ENCODE measurements at places on chromosomes 11 and 22.

GRCh38 chr11:5553343-5553742, 5.0 kb upstream of the OR52H1 start:
- no peak overlapping the region for H3K27ac ChIP-seq
- no peaks in the 10 kb centered on the region for H3K4me1 ChIP-seq
- no peaks in the 10 kb centered on the region for H3K27me3 ChIP-seq
- H3K4me3 ChIP-seq = no peak overlapping the region

DNA sequence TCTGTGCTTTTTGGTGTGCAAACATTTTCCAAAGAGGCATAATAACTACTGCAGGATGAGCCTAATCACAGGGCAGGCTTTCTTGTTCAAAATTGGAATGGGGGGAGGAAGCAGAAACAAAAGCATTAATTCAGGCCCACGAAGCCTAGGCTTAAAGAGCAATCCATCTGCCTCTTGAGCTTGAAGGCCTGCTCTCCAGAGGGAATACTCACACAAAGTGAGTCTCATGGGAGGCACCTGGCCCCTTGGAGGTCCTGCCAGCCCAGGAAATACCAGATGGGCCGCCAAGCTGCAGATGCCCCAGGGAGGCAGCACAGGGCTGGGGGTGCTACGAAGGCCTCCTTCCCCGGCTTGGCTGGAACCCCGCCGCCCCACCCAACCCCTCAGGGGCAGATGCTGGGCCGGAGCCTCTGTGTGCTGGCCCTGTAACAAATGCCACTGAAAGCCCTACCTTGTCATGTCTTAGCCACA, 39.3 kb upstream of the COMT start:
- H3K27ac ChIP-seq = no peak overlapping the region
- DNase-seq = no peak
- no peaks in the 10 kb centered on the region for H3K36me3 ChIP-seq
- no peaks in the 10 kb centered on the region for H3K27me3 ChIP-seq
- H3K4me1 ChIP-seq = no peaks in the 10 kb centered on the region

DNA sequence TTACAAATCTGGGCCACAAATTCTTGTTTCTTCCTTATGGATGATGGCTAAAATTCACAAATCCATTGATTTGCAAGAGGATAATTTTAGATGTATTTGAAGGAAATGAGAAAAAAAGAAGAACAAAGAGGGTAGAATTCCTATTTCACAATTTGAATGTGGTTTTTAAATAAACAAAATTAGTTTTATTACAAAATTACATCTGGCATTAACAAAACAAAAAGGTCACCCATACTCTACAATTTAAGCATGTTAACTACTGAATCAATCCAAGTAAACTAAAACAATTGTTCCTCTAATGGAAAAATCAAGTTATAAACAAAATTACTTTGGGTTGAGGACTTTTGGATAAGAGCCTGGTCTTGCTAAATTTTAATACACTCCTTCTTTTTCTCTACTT, 242.0 kb downstream of the METTL15 start:
- no peaks in the 10 kb centered on the region for H3K27me3 ChIP-seq
- H3K4me1 ChIP-seq = no peaks in the 10 kb centered on the region
- no peaks in the 10 kb centered on the region for H3K36me3 ChIP-seq
- no peak overlapping the region for H3K27ac ChIP-seq

DNA sequence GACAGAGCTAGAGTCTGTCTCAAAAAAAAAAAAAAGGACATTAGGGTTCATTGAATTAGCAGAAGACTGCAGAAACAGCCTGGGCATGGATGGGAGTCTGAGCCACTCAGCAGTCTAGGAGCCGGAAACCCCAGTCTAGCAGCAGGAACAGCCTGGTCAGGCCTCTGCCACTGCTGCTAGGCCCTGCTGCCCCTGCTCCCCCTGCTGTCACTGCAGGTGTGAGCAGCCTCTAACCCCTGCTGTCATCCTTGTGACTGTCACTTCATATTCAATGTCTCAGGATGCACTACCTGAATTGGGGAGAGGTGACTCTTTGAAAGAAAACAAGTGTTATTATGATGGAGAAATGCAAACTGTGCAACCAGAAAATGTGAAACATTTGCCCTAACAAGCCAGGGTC, 7.0 kb upstream of the DDX17 start:
- H3K36me3 ChIP-seq = no peaks in the 10 kb centered on the region
- H3K27ac ChIP-seq = no peak overlapping the region
- no peaks in the 10 kb centered on the region for H3K4me1 ChIP-seq
- DNase-seq = peak; percentile 44
- no peak overlapping the region for H3K4me3 ChIP-seq

DNA sequence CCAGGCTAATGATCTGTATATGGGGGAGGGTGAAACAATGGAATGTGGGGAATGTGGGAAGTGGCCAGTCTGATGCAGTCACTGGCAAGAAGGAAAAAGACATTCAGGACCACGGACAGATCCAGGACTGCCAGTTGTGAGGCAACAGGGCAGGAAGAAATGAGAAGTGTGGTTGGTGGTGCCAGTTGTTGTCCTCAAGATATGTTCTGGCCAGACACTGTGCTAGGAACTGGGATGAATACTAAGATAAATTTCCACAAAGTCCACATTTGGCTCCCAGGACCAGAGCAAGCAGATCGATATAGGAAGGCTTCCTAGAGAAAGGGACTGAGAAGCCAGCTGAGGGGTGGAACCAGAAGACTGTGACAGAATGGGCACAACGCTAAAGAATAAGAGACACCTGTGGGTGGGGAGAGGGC, 6.8 kb upstream of the TPBGL start:
- H3K4me1 ChIP-seq = no peaks in the 10 kb centered on the region
- H3K27ac ChIP-seq = no peak overlapping the region
- no peaks in the 10 kb centered on the region for H3K27me3 ChIP-seq
- no peaks in the 10 kb centered on the region for H3K36me3 ChIP-seq
- no peak for DNase-seq

- no peak overlapping the region for H3K4me3 ChIP-seq
- DNase-seq = no peak
- H3K4me1 ChIP-seq = no peaks in the 10 kb centered on the region
- H3K27me3 ChIP-seq = no peaks in the 10 kb centered on the region
- no peak overlapping the region for H3K27ac ChIP-seq
These were observed 98.2 kb downstream of the GGTLC2 start for GRCh38 chr22:22742641-22743040.

GRCh38 chr11:16833026-16833425, 94.6 kb downstream of the C11orf58 start:
- no peaks in the 10 kb centered on the region for H3K4me1 ChIP-seq
- no peaks in the 10 kb centered on the region for H3K27me3 ChIP-seq
- no peak overlapping the region for H3K27ac ChIP-seq
- no peak for DNase-seq

DNA sequence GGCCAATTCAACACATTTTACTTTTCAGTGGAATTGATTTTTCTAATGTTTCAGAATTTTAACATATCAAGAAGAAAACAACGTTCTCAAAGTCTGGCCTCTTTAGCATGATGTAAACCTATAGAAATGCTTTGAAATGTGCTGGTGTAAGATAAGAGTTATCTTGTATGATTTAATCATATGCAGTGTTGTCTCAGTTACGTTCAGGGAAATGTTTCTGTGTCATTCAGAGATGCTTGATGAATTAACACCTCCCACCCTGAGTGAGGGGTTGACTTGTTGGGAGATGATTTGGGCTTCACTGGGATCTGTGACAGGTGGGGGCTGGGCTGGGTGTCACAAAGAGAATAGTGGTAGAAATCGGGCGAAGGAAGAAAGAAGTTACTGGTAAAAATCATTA, 15.7 kb upstream of the MYO18B start:
- no peak for DNase-seq
- no peaks in the 10 kb centered on the region for H3K36me3 ChIP-seq
- H3K4me3 ChIP-seq = no peak overlapping the region
- H3K27me3 ChIP-seq = no peaks in the 10 kb centered on the region
- H3K27ac ChIP-seq = no peak overlapping the region

- H3K4me3 ChIP-seq = no peak overlapping the region
- no peaks in the 10 kb centered on the region for H3K36me3 ChIP-seq
- no peak for DNase-seq
- no peak overlapping the region for H3K27ac ChIP-seq
- H3K27me3 ChIP-seq = no peaks in the 10 kb centered on the region
- peaks cover 31% of the 10 kb centered on the region for H3K4me1 ChIP-seq
These were observed 73.3 kb downstream of the FAM76B start for GRCh38 chr11:95716266-95716665.

- H3K36me3 ChIP-seq = no peaks in the 10 kb centered on the region
- no peaks in the 10 kb centered on the region for H3K4me1 ChIP-seq
- H3K27ac ChIP-seq = no peak overlapping the region
- no peak for DNase-seq
- no peaks in the 10 kb centered on the region for H3K27me3 ChIP-seq
These were observed 51.1 kb upstream of the LMO2 start for GRCh38 chr11:33942954-33943353.

DNA sequence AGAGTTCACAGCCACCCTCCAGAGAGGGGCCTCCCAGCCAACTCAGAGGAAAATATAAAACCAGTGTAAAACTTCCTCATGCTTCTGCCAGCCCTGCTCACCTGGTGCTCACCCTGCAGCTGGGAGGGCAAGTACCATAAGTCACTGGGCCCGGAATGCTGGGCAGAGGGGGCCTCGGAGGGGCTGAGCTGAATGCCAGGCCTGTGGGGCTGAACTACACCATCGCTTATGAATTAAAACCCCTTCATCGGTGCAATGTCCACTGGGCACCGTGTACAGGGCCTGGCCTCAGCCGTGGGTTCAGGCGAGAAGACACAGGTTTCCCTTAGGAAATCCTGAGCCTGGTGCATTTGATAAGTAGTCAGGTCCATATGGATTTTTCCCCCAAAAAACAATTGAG, 828.6 kb downstream of the TBC1D22A start:
- H3K4me1 ChIP-seq = no peaks in the 10 kb centered on the region
- H3K27me3 ChIP-seq = no peaks in the 10 kb centered on the region
- no peak overlapping the region for H3K4me3 ChIP-seq
- H3K36me3 ChIP-seq = no peaks in the 10 kb centered on the region
- DNase-seq = no peak

- H3K27me3 ChIP-seq = no peaks in the 10 kb centered on the region
- no peak overlapping the region for H3K27ac ChIP-seq
- no peaks in the 10 kb centered on the region for H3K4me1 ChIP-seq
- H3K36me3 ChIP-seq = no peaks in the 10 kb centered on the region
- no peak for DNase-seq
- H3K4me3 ChIP-seq = no peak overlapping the region
These were observed 19.3 kb downstream of the UPB1 start for GRCh38 chr22:24514241-24515026.

- no peak overlapping the region for H3K4me3 ChIP-seq
- no peak overlapping the region for H3K27ac ChIP-seq
- H3K4me1 ChIP-seq = peaks cover 7% of the 10 kb centered on the region
- no peak for DNase-seq
- peaks cover 42% of the 10 kb centered on the region for H3K36me3 ChIP-seq
These were observed 5.8 kb downstream of the MOB2 start for GRCh38 chr11:1480555-1481482.

DNA sequence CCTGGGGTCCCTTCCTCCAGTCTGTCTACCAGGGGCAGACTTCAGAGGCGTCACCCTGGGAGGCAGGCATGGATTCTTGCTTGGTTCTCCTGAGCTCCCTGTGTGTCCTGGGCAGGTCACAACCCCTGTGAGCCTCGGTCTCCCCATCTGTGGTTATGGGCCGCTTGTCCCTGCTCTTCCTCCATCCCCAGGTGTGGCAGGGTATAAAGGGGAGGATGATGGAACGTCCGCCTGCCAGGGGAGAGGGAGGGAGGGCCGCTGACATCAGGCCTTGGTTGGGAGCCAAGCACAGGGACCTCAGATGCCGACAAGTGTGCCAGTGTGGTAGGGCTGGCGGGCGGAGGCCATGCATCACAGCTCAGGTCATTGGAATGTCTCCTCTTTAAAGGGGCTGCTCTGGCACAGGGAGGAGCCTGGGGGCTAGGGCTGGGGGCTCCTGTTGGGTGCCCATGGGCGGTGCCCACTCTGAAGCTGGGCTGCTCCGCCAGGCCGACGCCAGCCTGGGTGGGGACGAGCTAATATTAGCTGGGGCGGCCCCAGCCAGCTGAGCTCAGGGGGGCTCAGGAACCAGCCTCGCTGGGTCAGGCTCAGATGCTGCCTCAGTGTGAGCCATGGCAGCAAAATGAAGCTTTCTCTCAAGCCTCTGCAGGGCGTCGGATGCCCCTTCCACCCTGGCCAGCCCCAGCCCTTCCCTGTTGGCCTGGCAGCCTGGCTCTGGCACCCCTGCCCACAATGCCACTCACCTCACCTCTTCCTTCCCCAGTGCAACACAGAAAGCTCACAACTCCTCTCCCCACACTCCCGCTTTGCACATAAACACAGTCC, 12.8 kb downstream of the KCNC1 start:
- no peaks in the 10 kb centered on the region for H3K27me3 ChIP-seq
- H3K36me3 ChIP-seq = no peaks in the 10 kb centered on the region
- H3K4me1 ChIP-seq = no peaks in the 10 kb centered on the region
- H3K4me3 ChIP-seq = no peak overlapping the region
- H3K27ac ChIP-seq = no peak overlapping the region
- DNase-seq = no peak

DNA sequence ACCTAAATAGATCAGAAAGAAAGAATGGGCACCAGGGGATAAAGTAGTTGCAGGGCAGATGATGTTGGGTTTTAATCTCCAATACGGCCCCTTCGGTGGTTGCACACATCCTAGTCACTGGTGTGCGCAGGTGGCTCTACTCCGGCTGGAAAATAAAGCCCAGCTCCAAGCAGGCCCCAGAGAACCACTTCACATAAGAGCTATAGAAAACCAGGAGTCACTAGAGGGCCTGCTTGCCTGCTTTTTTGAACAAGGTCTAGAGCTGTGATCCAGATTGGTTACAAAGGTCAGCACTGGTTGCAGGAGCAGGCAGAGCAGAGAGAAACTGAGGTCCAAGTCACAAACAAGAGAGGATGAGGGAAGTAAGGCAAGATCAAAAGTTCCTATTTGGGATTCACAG, 41.5 kb upstream of the MS4A8 start:
- H3K27me3 ChIP-seq = no peaks in the 10 kb centered on the region
- H3K4me3 ChIP-seq = no peak overlapping the region
- no peaks in the 10 kb centered on the region for H3K4me1 ChIP-seq

GRCh38 chr22:21646608-21647590, 4.8 kb downstream of the SDF2L1 start:
- no peak overlapping the region for H3K27ac ChIP-seq
- peak; percentile 85 for DNase-seq
- no peaks in the 10 kb centered on the region for H3K27me3 ChIP-seq
- no peak overlapping the region for H3K4me3 ChIP-seq

DNA sequence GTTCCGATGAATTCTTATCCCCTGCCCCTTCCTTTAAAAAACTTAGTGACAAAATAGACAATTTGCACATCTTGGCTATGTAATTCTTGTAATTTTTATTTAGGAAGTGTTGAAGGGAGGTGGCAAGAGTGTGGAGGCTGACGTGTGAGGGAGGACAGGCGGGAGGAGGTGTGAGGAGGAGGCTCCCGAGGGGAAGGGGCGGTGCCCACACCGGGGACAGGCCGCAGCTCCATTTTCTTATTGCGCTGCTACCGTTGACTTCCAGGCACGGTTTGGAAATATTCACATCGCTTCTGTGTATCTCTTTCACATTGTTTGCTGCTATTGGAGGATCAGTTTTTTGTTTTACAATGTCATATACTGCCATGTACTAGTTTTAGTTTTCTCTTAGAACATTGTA, 12.0 kb downstream of the CCND1 start:
- H3K27me3 ChIP-seq = no peaks in the 10 kb centered on the region
- DNase-seq = no peak
- no peaks in the 10 kb centered on the region for H3K4me1 ChIP-seq

GRCh38 chr11:16632295-16633200, 105.9 kb upstream of the C11orf58 start:
- no peak overlapping the region for H3K4me3 ChIP-seq
- no peaks in the 10 kb centered on the region for H3K27me3 ChIP-seq
- no peaks in the 10 kb centered on the region for H3K36me3 ChIP-seq
- H3K27ac ChIP-seq = no peak overlapping the region
- DNase-seq = no peak

GRCh38 chr22:35684270-35684700, 33.4 kb upstream of the APOL5 start:
- H3K27me3 ChIP-seq = no peaks in the 10 kb centered on the region
- H3K4me3 ChIP-seq = no peak overlapping the region
- H3K4me1 ChIP-seq = no peaks in the 10 kb centered on the region
- H3K27ac ChIP-seq = no peak overlapping the region
